ENCODE measurements at places on chromosomes 1 and 21.
A peak's percentile ranks its signal among the peaks of the same experiment; 100 is the strongest.

DNA sequence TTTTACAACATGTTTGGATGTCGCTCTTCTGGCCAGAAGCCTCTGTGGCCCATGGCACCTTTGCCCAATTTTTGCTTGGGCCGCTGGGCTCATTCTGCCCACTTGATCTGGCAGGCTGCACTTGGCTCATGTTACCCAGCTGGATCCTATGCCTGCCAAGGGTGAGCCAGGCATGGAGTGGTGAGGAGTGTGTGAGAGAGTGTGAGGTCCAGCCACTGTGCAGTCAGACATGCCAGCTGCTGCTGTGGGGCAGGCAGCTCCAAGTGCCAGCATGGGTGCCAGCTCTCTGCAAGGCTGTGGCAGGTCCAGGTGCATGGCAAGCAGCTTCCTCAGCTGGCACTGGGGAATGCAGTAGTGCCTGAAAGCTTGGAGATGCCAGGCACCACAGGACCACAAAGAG lies 71.0 kb downstream of the EBNA1BP2 start:
- DNase-seq, result no peak

GRCh38 chr21:46208761-46209721 lies 19.5 kb downstream of the LSS start:
- no peak for DNase-seq

GRCh38 chr1:204093781-204094180 lies 20.9 kb downstream of the SOX13 start:
- no peak for DNase-seq

GRCh38 chr1:201673093-201673492 lies 134.2 kb downstream of the NAV1 start:
- no peak for DNase-seq

GRCh38 chr1:53469373-53469772 lies 10.2 kb downstream of the DMRTB1 start:
- no peak for DNase-seq

- DNase-seq, result no peak
These were observed 78.8 kb upstream of the ARHGAP29 start for GRCh38 chr1:94316183-94316582.

- DNase-seq, result no peak
These were observed 1334.8 kb downstream of the MRPL39 start for GRCh38 chr21:24272521-24272938.

DNA sequence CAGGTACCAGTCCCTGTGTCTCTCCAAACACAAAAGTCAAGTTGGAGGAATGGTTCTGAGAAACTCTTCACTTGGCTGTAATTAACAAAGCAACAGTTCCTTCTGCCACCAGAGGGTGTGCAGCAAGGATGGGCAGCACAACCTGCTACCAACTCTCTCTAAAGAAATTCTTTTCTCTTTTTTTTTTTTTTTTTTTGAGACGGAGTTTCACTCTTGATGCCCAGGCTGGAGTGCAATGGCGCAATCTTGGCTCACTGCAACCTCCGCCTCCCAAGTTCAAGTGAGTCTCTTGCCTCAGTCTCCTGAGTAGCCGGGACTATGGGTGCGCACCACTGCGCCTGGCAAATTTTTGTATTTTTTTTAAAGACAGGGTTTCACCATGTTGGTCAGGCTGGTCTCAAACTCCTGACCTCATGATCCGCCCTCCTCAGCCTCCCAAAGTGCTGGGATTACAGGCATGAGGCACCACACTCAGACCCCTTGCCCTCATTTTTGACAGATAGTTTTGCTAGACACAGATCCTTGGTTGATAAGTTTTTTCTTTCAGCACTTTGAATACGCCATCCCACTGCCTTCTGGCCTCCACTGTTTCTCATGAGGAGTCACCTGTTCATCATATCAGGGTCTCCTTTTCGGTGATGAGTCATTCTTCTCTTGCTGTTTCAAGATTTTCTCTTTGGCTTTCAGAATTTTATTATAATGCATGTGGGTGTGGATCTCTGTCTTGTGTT lies 12.1 kb upstream of the DEGS1 start:
- DNase-seq, result peak; percentile 25

- DNase-seq, result no peak
These were observed 174.2 kb downstream of the RUNX1 start for GRCh38 chr21:34874684-34875513.

GRCh38 chr1:55640708-55641473 lies 425.7 kb upstream of the USP24 start:
- DNase-seq, result peak; percentile 74

GRCh38 chr1:9805006-9805508 lies 18.7 kb downstream of the CLSTN1 start:
- DNase-seq, result no peak

DNA sequence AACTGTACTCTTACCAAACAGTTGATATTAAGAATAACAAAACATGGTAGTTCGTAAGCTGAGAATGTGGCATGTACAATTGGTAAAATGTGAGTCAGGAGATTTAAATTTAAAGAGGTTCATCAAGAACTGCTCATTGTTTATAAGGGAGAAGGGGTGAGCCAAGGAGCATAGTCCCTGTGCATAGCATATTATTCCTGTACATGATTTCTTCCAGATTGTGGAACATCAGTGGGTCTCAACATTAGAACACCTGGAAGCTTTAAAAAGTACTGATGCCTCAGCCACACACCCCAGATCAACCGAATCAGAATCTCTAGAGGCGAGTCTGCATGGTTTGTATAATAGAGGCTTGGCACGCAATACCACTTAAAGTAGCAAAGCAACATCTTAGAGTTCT lies 56.1 kb downstream of the KCTD3 start:
- DNase-seq, result no peak

DNA sequence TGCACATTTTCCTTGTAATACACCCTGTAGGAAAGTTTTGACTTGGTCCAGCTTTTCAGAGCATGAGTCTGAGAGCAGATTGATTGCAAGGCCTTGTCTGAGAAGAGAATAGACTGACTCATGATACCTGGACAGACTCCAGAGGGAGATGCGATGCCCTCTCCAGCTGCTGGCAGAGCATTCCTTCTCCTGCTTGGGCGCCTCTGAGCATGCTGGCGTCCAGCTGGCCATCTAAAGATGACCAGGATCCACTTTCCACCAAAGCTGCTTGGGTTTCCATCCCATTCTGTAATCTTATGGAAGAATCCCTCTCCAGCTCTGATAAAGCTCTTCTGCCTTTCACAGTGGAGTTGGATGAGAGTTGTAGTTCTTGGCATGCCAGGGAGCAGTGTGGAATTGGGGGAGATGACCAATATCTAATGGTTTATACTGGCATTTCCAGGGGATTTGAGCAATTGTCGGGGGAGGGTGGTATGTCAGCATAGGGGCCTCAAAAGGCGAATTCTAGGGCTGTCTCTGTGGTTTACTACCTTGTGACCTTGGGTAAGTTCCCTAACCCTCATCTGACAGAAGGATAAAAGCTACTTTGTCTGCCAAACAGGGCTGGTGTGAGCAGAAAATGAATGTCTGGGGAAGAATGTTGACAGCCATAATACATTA lies 19.5 kb downstream of the SZRD1 start:
- peak; percentile 60 for DNase-seq

DNA sequence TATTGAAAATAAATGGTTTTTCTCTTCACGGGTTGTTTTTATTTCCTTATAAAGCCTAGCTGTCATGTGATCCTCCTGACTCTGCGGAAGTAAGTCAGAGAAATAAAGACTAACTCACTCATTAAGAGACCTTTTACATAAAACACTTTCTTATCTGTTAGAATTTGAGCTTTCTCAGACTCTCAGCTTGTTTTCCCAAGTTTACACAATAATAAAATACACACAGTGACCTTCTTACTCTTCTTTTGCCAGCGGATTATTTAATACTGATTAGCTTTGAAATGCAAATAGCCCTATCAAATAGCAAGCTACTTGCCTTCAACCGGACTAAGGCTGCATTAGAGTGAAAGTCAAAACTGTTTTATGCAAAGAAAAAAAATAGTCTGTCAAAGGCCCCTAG lies 45.5 kb upstream of the CXADR start:
- no peak for DNase-seq

GRCh38 chr1:116962987-116963639 lies 38.4 kb upstream of the CD101 start:
- no peak for DNase-seq

DNA sequence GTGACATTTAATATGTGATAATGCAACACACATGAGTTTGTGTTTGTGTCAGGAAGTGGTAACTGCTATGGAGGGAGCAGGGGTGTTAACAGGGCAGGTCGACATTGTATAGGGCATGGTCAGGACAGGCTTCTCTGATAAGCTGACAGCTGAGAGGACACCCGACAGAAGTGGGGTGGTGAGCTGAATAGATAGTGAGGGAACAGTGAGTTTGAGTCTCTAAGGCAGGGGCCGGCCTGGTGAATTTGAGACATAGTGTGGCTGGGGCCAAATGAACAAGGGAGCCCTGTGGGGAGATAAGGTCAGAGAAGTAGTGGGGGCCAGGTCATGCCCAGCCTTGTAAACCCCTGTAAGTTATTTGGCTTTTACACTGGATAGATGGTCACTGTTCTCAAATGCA lies 217.4 kb upstream of the KIAA0040 start:
- DNase-seq, result no peak

DNA sequence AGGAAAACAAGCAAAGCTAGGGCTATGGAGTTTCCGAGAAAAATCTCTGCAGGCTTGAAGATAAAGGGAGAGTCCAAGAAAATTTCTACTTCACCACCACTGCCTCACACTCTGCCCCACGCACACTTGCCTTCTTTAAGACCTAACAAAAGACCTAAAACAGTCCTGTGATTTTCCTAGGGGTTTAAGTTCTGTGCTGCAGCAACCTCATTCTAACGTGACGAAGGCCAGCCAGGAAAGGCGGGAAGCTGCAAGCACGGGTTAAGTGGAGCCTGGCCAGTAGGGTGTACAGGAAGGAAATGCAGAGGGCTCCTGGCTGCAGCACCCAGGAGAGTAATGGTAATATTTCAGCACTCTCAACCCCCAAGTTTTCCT lies 1.5 kb downstream of the SPATA6 start:
- peak; percentile 14 for DNase-seq

DNA sequence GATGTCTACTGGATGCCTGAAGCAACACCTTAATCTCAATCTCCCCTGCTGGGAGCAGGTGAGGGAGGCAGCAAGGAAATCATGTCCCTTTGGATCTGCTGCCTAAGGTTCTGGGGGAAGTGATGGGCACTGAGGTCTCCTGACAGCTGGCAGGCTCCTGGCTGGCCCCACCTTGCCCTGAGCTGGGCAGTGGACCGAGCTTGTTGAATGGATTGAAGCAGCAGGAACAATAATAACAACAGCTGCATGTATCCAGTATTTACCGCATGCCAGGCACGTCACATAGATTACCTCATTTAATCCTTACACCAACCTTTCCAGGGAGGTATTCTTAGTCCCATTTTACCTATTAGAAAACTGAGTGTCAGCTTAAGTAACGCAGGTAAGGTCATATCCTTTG lies 133.9 kb downstream of the PLXNA2 start:
- no peak for DNase-seq

Measured in fibroblast of skin of back (primary cell).